ENCODE measurements at places on chromosomes 2 and 18.
A peak's percentile ranks its signal among the peaks of the same experiment; 100 is the strongest.

GRCh38 chr2:235135990-235136561 lies 184.3 kb downstream of the SH3BP4 start:
- peak; percentile 30 for DNase-seq

- DNase-seq, result no peak
These were observed 4.5 kb downstream of the GFPT1 start for GRCh38 chr2:69382547-69382946.

- no peak for DNase-seq
These were observed 22.2 kb downstream of the ACVR2A start for GRCh38 chr2:147867050-147867449.

DNA sequence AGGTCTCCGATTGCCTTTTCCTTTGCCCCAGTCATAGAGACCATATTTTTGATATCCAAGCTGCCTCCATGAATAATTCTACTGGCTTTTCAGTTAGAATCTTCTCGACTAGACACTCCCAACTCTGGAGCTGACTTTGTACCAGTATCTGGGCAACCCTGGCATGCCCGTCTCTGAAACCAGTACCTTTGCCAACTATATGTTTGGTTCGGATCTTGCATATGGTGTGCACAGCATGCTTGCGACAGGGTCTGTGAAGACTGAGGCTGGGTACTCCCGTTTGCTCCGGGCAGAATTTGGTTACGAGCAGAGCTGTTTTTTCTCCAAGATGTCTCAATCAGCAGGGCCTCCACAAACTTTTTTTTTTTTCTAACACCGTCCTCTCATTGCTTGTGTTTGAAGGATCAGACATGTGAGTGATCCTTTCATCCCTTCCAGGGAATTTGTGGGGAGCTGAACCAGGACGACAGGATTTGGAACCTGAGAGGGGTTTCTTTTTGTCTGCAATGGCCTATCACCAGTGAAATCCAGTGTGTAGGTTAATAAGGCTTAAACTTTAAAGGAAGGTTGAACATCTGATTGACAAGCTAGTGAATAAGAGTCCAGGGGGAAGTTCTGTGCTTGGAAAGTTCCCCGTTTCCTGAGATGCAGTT lies 322.3 kb downstream of the MYCN start:
- no peak for DNase-seq

GRCh38 chr2:1598041-1598710 lies 146.1 kb downstream of the PXDN start:
- DNase-seq, result no peak

GRCh38 chr18:57002627-57003026 lies 144.3 kb upstream of the BOD1L2 start:
- DNase-seq, result no peak

DNA sequence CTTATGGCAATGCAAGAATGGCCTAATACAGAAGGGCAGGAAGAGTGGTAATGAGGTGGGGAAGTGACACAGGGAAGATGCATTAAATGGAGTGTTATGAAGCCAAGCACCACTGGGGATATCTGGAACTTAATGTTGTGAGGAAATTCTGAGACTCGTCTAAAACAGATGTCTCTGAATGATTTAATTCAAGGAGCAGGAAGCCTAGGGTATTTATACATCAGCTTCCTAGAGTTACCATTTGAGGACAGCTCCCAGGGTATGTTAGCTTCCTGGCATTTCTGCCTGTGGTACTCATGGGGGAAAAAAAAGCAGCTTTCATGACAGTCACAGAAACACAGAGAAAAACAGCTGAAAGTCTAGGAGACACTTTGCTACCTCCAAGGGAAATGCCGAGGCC lies 989.5 kb downstream of the CBLN2 start:
- DNase-seq, result no peak

GRCh38 chr2:43792653-43793052 lies 18.8 kb downstream of the DYNC2LI1 start:
- DNase-seq, result no peak

DNA sequence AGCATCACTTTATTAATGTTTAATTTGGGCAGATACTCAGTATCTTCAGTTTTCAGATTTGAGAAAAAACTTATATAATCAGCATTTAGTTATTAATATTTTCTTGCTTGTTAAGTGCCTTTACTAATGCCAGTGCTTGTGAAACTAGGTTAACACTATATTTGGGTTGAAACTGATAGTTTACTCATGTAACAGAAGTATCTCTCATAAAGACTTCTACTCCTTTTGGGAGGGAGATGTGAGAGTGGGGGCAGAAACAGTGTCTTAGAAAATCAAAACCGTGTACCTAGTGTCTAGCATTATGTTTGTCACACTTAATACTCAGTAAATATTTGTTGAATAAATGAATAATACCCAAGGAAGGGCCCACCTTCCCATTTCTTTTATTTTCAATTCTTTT lies 129.5 kb downstream of the MSTN start:
- no peak for DNase-seq

DNA sequence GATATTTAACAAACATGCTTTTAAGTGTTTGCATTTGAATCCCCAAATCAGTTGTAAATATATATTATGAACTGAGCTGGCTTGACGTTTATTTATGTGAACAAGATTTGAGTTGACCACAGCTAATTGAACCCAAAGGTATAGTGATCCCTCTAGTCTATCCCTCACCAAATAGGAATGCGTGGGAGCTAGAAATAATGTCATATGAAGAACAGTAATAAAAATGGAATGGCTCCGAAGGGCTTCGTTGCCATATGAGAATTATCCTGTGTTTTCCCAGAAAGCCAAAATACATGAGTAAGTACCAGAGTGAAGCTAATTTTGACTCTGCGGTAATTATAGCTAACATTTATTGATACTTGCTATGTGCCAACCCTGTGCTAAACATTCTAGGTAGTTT lies 142.7 kb downstream of the ADCYAP1 start:
- DNase-seq, result no peak

- no peak for DNase-seq
These were observed 38.7 kb downstream of the RPL31 start for GRCh38 chr2:101040761-101041160.

DNA sequence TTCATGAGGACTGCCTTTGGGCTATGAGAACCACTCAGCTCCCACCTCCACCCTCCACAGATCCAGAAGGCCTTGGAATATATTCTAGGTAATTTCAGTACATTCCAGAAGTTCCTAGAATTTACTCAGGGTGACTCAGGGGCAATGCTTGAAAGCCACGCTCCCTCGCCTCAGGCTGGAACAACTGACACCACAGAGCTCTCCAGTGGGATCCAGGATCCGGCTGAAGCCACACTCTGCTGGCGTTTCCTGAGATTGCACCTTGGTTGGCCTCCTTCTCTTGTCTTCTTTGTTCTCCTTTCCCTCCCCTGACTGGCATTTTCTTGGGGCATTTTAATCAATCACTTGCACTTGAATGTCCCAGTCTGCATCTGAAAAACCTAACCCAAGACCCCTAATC lies 92.6 kb upstream of the KCNE4 start:
- DNase-seq, result no peak

DNA sequence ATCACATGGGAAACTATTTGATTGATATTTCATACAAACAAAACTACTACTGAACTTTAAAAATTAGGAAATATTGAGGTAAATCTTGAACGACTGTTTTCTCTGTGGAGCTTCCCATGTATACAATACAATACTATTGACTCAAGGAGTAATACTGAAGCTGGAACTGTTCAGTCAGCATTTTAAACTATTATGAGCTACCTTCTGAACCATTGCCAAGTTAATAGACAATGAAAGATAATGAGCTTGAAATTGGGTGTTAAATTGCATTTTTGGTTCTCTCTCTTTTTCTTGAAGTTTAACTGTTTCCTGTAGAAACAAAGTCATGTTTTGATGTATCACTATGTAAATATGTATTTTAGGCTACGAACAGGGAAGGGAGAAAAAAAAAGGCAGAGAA lies 569.2 kb downstream of the ZEB2 start:
- DNase-seq, result no peak

GRCh38 chr2:220935789-220936321 lies 636.2 kb downstream of the EPHA4 start:
- DNase-seq, result no peak

GRCh38 chr2:233705911-233706506 lies 6.7 kb upstream of the UGT1A5 start:
- no peak for DNase-seq
